Activated T-helper 1 cell treated with anti-CD3 and anti-CD28 coated beads, Interleukin-12 subunit alpha, Interleukin-12 subunit beta, Interleukin-2, Interleukin-4 antibody, amounts not matched to agents 30 ng/mL and 10 ng/mL and 1 ng/mL, durations not matched to agents 14 hours and 24 hours and 36 hours (primary cell): ENCODE measurements at places on chromosomes 7 and 10.

- peaks cover 10% of the 10 kb centered on the region for H3K36me3 ChIP-seq
- H3K27ac ChIP-seq = no peak overlapping the region
- H3K27me3 ChIP-seq = no peaks in the 10 kb centered on the region
- no peak for DNase-seq
Measured at GRCh38 chr7:4712281-4713182, 30.4 kb downstream of the FOXK1 start.

DNA sequence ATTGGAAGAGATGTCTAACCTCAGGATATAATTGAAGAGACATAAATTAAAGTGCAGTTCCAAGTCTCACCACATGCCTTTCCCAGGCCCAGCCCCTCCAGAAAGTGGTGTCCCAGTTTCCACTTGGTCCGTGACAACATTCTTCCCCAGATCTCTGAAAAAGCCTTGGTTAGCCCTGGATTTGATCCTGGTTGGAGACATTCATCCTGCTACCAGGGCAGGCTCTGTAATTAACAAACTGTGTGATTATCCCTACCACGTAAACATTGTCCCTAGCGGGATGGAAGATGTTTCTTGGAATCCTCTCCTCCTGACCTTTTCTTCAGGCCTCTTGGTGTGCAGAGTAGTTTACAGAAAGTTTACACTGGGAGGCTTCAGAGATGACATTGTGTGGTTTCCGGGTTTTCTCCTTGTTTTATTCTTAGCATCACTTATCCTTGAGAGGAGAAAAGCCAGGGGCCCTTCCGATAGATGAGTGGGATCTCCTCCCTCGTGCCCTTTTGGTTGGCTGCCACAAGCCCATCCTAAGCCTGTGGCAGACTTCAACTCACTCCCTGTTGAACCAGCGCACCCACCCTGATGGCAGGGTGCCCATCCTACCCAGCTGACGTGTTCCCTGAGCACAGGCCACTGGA is 83.8 kb downstream of the COL13A1 start:
- H3K27me3 ChIP-seq = peaks cover 4% of the 10 kb centered on the region
- H3K36me3 ChIP-seq = no peaks in the 10 kb centered on the region
- no peak overlapping the region for H3K4me3 ChIP-seq
- H3K27ac ChIP-seq = no peak overlapping the region

DNA sequence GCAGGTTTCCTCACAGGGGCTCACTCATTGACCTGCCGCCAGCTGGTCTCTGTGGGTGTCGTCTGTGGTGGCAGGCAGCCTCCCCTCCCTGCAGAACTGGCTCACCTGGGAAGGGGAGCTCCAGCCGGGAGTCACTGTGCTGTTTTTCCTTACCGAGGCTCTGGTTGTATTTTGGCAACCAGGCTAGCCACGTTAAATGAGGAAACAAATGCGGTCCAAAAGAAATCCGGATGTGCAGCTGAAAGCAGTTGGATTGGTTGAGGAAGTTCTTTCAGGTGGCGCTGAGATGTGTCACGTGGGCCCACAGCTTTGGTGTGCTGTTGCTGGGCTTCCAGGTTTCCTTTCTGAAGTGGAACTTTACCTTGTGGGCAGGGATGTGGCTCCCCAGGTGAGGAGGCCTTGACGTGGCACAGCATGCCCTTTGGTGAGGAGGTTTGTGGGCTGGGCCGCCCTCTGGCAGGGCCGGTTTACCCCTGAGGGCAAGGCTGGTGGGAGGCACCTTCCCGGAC is 14.2 kb downstream of the MTURN start:
- H3K4me3 ChIP-seq = peak overlapping the region; percentile 13
- DNase-seq = peak; percentile 19
- peaks cover 2% of the 10 kb centered on the region for H3K27me3 ChIP-seq
- H3K4me1 ChIP-seq = no peaks in the 10 kb centered on the region
- H3K36me3 ChIP-seq = no peaks in the 10 kb centered on the region

GRCh38 chr10:92644921-92645320 is 44.8 kb upstream of the HHEX start:
- no peak overlapping the region for H3K4me3 ChIP-seq
- H3K27ac ChIP-seq = no peak overlapping the region
- no peak for DNase-seq
- peaks cover 38% of the 10 kb centered on the region for H3K36me3 ChIP-seq
- no peaks in the 10 kb centered on the region for H3K27me3 ChIP-seq
- peaks cover 16% of the 10 kb centered on the region for H3K4me1 ChIP-seq

- H3K27me3 ChIP-seq = peaks cover 22% of the 10 kb centered on the region
- DNase-seq = no peak
- H3K36me3 ChIP-seq = no peaks in the 10 kb centered on the region
- H3K4me1 ChIP-seq = peaks cover 31% of the 10 kb centered on the region
- H3K4me3 ChIP-seq = no peak overlapping the region
Measured at GRCh38 chr7:87598234-87599009, 2.3 kb downstream of the ABCB1 start.

GRCh38 chr10:2870654-2871053 is 196.7 kb upstream of the PFKP start:
- H3K27ac ChIP-seq = no peak overlapping the region
- H3K4me3 ChIP-seq = no peak overlapping the region
- DNase-seq = no peak

DNA sequence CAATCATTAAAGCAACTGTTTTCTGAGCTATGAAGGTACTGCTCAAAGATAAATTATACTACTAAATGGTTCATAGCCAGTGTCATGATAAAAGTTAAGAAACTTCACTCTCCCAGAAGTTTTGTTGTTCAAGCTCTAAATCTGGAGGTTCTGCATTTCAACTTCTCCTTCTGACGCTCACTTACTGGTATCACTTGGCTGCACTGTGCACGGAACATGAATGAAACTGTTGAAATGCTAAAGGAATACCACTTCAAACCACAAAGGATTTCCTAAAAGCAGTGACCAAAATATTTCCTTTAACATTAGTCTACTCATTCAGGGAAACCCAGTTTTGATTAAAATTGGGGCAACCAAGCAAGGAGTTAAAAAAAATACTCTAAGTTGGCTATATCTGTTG is 93.6 kb downstream of the UBE2H start:
- peaks cover 47% of the 10 kb centered on the region for H3K4me1 ChIP-seq
- H3K27me3 ChIP-seq = no peaks in the 10 kb centered on the region
- no peak overlapping the region for H3K4me3 ChIP-seq
- peaks cover 9% of the 10 kb centered on the region for H3K36me3 ChIP-seq

DNA sequence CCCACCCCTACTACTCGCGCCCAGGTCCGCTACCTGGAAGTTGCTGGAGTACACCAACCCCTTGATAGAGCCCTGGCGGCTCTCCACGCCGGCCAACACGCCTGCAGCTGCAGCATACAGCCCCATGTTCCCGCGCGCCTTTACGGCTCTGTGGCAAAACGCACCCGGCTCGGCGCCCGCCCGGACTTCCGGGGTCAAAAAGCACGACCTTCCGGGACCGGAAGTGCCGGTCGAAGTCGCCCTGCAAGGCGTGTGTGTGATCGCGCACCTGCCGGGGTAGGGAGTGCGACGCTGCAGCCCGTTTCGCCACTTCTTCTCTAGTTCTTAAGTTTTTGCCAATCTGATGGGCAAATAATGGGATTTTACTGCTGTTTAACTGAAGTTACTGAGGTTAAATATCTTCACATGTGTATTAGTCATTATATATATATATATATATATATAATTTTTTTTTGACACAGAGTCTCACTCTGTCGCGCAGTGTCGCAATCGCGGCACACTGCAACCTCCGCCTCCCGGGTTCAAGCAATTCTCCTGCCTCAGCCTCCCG is at the start of gene NSUN5:
Gene NSUN5 (minus strand): TSS at position 162 of the 550 bp plus-strand sequence. CDS start 36 bp downstream, at position 126.
- H3K27me3 ChIP-seq = no peaks in the 10 kb centered on the region
- H3K27ac ChIP-seq = peak within 1 kb of the TSS; percentile 96
- H3K36me3 ChIP-seq = peaks cover 25% of the 10 kb centered on the region
- peaks cover 27% of the 10 kb centered on the region for H3K4me1 ChIP-seq

GRCh38 chr10:46520381-46520780 is 36.1 kb downstream of the GPRIN2 start:
- no peak overlapping the region for H3K27ac ChIP-seq
- DNase-seq = no peak
- H3K4me1 ChIP-seq = no peaks in the 10 kb centered on the region
- H3K27me3 ChIP-seq = no peaks in the 10 kb centered on the region
- H3K4me3 ChIP-seq = no peak overlapping the region

- H3K27me3 ChIP-seq = peaks cover 43% of the 10 kb centered on the region
- peak within 1 kb of the TSS; percentile 51 for H3K27ac ChIP-seq
- peaks cover 4% of the 10 kb centered on the region for H3K36me3 ChIP-seq
- DNase-seq = peak; percentile 51
- H3K4me1 ChIP-seq = peaks cover 32% of the 10 kb centered on the region
Measured at GRCh38 chr10:95290461-95291364, at the start of gene PDLIM1. PDLIM1 (minus strand) TSS chr10:95291003; CDS start chr10:95290915, 88 bp downstream.

DNA sequence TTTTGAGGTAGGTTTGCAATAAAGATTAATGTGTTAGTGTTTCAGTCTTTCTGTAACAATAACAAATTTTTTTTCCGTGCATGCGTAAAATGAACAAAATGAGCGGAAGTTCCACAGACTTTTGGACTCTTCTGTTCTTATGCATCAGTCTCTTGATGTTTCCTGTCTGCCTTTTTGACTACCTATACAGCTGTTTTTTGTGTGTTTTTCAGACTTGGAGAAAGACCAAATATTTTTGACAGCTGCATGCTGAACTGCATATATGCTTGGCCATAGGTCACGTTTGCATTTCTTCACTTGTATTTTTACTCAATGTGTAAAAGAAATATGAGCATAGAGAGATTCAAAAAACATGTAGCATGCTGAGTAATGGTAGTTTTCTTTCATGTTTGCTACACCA is 119.3 kb downstream of the BBS9 start:
- no peaks in the 10 kb centered on the region for H3K27me3 ChIP-seq
- no peaks in the 10 kb centered on the region for H3K4me1 ChIP-seq
- H3K27ac ChIP-seq = no peak overlapping the region
- no peaks in the 10 kb centered on the region for H3K36me3 ChIP-seq
- no peak overlapping the region for H3K4me3 ChIP-seq

DNA sequence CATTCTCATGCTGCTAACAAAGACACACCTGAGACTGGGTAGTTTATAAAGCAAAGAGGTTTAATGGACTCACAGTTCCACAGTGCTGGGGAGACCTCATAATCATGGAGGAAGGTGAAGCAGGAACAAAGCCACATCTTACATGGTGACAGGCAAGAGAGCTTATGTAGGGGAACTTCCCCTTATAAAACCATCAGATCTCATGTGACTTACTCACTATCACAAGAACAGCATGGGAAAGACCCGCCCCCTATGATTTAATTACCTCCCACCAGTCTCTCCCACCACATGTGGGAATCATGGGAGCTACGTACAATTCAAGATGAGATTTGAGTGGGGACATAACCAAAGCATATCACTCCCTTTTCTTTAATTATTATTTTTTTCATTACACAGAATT is 16.6 kb downstream of the COL28A1 start:
- no peak overlapping the region for H3K4me3 ChIP-seq
- DNase-seq = no peak
- no peaks in the 10 kb centered on the region for H3K4me1 ChIP-seq
- H3K27ac ChIP-seq = no peak overlapping the region
- no peaks in the 10 kb centered on the region for H3K27me3 ChIP-seq

- H3K4me1 ChIP-seq = no peaks in the 10 kb centered on the region
- H3K4me3 ChIP-seq = no peak overlapping the region
- no peak for DNase-seq
Measured at GRCh38 chr7:54166419-54166818, 375.8 kb upstream of the VSTM2A start.

DNA sequence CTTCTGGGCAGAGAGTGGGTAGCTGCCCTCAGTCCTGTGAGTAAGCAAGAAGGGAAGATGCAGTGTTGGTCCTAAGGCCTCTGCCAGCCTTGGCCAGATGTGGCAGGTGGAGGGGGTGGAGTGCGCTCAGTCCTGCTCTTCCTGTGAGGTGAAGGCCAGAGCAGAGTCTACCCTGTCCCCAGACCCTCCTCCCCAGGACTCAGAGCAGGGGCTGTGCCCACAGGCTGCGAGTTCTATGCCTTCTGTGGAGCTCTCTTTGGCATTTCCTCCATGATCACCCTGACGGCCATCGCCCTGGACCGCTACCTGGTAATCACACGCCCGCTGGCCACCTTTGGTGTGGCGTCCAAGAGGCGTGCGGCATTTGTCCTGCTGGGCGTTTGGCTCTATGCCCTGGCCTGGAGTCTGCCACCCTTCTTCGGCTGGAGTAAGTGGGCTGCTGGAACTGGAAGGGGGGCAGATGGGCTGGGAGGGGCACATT is 4.0 kb downstream of the OPN4 start:
- no peaks in the 10 kb centered on the region for H3K4me1 ChIP-seq
- H3K27ac ChIP-seq = no peak overlapping the region
- DNase-seq = no peak
- H3K27me3 ChIP-seq = no peaks in the 10 kb centered on the region

GRCh38 chr10:16987206-16987621 is 142.4 kb downstream of the CUBN start:
- peaks cover 6% of the 10 kb centered on the region for H3K27me3 ChIP-seq
- no peaks in the 10 kb centered on the region for H3K4me1 ChIP-seq
- DNase-seq = no peak
- no peaks in the 10 kb centered on the region for H3K36me3 ChIP-seq
- H3K4me3 ChIP-seq = no peak overlapping the region

DNA sequence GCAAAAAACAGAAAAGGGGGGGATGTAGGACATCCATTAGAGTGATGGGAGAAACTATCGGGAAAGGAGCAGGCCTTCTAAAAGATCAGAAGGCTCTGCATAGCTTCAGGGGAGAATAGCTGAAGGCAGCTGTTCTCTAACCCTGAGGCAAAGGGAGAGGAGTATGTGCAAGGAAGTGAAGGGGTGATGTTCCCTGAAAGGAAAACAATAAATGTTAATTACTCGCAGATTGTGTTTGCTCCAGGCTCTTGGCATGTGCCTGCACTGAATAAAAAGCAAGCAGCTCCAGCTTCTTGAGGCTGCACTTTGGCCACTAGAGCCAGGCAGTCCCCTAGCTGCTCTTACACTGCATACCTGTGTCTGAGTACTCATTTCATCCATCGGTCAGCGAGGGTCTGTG is 14.4 kb upstream of the STARD3NL start:
- H3K4me3 ChIP-seq = no peak overlapping the region
- no peak overlapping the region for H3K27ac ChIP-seq
- DNase-seq = no peak

DNA sequence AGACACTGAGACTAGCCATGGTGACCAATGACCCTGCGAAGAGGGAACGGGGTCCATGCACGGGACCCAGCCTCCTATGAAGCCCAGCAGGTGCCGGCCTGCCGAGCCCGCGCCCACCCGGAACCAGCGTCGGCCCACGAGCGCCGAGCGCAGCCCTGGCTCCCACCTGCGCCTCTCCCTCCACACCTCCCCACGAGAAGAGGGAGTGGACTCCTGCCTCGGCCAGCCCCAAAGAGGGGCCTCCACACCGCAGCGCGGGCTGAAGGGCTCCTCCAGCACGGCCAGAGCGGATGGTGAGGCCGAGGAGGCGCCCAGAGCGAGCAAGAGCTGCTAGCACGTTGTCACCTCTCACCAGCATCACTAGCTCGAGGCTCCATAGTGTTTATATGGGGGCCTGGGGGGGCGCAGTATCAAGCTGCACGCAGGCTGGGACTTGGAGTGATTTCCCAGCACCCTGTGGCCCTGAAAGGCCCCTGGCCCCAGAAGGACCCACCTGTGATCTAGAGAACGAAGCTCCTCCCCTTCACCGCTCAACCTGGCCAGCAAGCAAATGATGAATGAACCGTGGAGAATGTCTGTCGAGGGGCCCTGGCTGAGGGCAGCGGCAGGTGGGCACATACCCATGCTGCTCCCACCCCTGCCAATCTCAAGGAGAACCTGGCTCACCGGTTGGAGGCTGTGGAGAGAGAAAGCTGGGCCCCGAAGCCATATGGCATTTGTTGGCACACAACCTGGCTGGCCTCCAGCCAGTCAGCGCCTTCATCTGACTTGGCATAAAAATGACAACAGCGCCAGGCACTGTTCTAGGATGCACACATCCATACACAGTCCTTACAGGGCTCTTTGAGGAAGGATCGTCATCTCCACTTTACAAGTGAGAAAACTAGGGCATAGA is 30.7 kb downstream of the GHRHR start:
- no peaks in the 10 kb centered on the region for H3K4me1 ChIP-seq
- no peak for DNase-seq
- H3K27ac ChIP-seq = no peak overlapping the region
- H3K4me3 ChIP-seq = no peak overlapping the region
